ENCODE measurements at places on chromosomes 2 and 18. TPM values are rescaled to one million over a fixed set of nuclear protein-coding genes. Genes with fewer than 3 reads are reported as not detected.

The CRYBA2 gene
- polyA plus RNA-seq = not detected

The KCNE4 gene
- polyA plus RNA-seq = not detected

The QPCT gene
- not detected for polyA plus RNA-seq

The NAT8 gene
- not detected for polyA plus RNA-seq

The GDF7 gene
- polyA plus RNA-seq = not detected

The LBX2 gene
- not detected for polyA plus RNA-seq

Data from Purkinje cell (primary cell).